ENCODE measurements at places on chromosomes 3 and 15. TPM values are rescaled to one million over a fixed set of nuclear protein-coding genes. Genes with fewer than 3 reads are reported as not detected.

OPA1 gene
- total RNA-seq, result 110 TPM

USP13 gene
- total RNA-seq, result 29.8 TPM

ARPP21 gene
- total RNA-seq, result not detected

RHCG gene
- total RNA-seq, result 0.59 TPM

CACNA2D3 gene
- total RNA-seq, result not detected

MEX3B gene
- 2.0 TPM for total RNA-seq

FGF7 gene
- total RNA-seq, result not detected

TERC gene
- total RNA-seq, result 4.7 TPM
